Smooth muscle cell of the pulmonary artery (primary cell): ENCODE measurements at places on chromosomes 6 and 20. TPM values are rescaled to one million over a fixed set of nuclear protein-coding genes. Genes with fewer than 3 reads are reported as not detected.

EPHA7 gene
- total RNA-seq = 0.07 and 0.26 TPM in 2 replicates

PSORS1C2 gene
- total RNA-seq = not detected in 2 replicates

OLIG3 gene
- not detected in 2 replicates for total RNA-seq

LTB gene
- total RNA-seq = not detected in 2 replicates

CCN2 gene
- total RNA-seq = 658 and 710 TPM in 2 replicates

CHRNA4 gene
- total RNA-seq = not detected in 2 replicates

B3GAT2 gene
- not detected in 2 replicates for total RNA-seq

PRR18 gene
- not detected in 2 replicates for total RNA-seq
